ENCODE measurements at places on chromosomes 3 and 15. TPM values are rescaled to one million over a fixed set of nuclear protein-coding genes. Genes with fewer than 3 reads are reported as not detected.
A peak's percentile ranks its signal among the peaks of the same experiment; 100 is the strongest.

LRRN1 gene
- total RNA-seq, result 11.0 TPM

DNA sequence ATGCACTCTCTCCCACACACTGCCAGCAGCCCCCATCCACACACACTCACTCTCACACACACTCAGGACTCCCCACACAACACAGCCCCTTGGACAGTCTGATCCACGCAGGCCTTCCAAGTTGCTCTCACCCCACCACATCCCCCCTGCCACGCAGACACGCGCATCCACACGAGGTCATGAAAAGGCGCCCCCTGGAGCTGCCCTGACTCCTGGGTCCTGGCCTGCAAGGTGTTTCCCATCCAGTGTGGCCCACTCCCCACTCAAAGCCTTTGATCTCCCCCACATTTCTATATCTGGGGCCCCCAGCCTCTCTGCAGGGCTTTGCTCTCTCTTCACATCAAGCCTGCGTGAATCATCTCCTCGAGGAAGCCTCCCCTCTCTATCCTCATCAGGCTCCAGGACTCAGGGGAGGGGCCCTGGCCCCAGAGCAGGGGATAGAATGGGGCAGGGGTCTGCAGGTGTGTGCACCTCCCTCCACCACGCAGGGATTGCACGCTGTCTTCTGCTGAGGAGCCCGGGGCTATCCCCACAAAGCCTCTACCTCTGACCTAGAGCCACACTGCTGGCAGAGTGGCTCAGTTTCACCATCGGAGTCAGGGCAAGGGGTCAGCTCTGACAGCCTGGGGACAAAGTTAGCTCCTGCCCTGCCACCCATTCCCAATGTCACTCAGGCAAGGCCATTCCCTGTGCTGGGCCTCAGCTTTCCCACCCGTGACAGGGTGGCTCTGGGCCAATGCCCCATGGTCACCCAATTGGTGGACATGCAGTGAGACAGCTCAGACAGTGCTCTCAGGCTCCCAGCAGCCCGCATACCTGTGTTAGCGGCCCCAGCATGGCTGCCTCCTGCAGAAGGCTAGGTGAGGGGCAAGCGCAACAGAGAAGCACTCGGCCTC, 6.4 kb downstream of the MYL3 start:
- DNase-seq, result no peak

DNA sequence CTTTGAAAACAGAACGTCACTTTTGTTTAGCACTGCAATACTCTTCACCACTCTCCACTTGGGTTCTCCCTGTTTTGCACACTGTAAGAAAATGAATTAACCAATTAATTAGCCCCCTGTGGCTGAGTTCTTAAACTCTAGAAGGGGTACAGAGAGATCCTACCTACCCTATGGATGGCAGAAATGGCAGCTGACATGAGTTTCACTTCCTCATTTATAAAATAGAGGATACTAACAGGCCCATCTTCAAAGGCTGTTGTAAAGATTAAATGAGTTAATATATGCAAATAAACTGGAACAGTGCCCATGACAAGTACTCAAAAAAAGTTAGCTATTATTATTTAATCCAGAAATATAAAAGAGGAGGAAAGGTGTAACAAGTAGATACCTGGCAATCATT, 36.9 kb downstream of the SUCLG2 start:
- no peak for DNase-seq

- peak; percentile 74 for DNase-seq
These were observed 73.1 kb downstream of the SATB1 start for GRCh38 chr3:18351823-18352744.

- no peak for DNase-seq
These were observed 4.1 kb downstream of the UBE2E1 start for GRCh38 chr3:23809840-23810342.

DNA sequence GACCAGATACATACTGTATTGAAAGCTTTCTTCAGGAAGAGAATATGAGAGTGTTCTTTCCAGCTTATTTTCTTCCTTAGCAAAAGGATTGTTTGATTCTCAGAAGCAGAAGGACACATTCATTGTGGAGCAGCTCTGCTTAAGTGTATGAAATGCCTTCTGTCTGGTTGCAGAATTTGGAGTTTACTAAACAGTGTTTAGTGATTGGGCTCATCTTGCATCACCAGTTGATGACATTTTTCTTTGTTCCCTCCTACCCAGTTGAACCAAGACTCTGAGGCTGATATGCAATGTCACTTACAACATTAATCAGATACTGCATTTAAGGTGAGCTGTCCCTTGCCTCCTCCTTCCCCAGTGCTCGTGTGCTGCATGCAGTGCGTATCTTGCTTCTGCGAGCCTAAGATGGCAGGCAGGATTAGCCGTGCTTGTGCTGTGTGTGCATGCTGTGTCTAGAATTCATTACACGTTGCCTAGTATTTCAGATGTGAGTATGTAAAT, 18.4 kb downstream of the ZBTB38 start:
- DNase-seq, result no peak

GRCh38 chr3:12875857-12876836, 34.8 kb upstream of the RPL32 start:
- no peak for DNase-seq

DNA sequence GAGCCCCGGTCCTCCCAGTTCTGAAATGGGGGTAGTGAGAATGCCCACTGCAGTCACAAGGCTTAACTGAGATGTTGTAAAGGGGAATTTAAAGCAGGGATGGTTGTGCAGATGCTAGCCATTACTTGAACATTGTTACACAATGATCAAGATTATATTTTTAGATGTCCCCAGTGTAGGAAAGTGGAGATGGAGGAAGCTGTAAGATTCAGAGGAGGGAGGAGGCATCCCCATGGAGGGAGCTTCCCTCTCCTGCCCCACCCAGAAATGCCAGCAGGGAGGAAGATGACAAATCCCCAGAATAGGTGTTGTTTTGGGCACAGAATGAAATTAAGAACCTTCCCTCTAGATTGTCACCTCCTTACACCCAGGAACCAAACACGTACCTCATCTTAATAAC, 46.1 kb downstream of the EFCAB12 start:
- no peak for DNase-seq

GRCh38 chr15:90101130-90101968, 919 bp downstream of the IDH2 start:
- peak; percentile 76 for DNase-seq

PP2D1 gene
- total RNA-seq, result not detected

DNA sequence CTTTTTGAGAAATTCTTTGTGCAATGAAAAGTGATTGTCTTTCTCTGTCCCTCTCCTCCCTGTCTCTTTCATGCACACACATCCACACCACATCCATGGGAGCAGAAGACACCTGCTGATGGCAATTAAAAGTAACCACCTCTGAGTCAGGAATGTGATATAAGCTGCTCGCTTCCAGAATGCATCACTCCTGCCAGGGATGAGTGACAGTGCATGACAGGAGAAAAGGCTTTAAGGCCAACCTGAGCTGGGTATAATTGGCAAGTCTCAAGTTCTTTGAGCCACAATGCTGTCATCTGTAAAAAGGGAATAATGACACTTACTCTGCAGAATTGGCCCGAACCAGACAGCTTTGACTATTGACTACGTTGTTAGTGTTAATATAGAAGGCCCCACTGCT, 59.6 kb downstream of the UBP1 start:
- no peak for DNase-seq

- no peak for DNase-seq
These were observed 173.3 kb upstream of the NAALADL2 start for GRCh38 chr3:174685796-174686195.

DNA sequence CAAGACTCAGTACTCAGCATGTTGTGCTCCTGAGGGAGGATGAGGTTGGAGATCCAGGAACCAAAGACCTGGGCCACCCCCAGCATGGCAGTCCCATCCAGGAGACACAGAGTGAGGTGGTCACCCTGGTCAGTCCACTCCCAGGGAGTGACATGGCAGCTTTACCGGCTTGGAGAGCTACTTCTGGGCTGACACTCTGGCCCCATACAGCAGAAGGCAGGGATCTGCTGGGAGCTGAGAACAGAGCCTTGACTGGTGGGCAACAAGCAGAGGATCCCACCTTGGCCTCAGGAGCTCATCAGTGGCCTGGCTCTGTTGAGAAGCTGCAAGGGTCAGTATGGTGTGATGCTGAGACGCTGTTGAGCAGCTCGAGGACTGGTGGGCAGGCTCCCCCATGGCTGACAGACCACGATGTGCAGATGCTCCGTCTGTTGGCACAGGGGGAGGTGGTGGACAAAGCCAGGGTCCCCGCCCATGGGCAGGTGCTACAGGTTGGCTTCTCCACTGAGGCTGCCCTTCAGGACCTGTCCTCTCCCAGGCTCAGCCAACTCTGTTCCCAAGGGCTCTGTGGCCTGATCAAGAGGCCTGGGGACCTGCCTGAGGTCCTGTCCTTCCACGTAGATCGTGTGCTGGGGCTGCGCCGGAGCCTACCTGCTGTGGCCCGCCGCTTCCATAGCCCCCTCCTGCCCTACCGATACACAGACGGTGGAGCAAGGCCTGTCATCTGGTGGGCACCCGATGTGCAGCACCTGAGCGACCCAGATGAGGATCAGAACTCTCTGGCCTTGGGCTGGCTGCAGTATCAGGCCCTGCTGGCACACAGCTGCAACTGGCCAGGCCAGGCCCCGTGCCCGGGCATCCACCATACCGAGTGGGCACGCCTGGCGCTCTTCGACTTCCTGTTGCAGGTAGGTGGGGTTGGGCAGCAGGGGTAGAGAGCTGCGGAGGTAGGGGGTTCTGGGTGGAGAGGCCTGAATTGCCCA, 53.8 kb downstream of the GASK1A start:
- DNase-seq, result no peak

DNA sequence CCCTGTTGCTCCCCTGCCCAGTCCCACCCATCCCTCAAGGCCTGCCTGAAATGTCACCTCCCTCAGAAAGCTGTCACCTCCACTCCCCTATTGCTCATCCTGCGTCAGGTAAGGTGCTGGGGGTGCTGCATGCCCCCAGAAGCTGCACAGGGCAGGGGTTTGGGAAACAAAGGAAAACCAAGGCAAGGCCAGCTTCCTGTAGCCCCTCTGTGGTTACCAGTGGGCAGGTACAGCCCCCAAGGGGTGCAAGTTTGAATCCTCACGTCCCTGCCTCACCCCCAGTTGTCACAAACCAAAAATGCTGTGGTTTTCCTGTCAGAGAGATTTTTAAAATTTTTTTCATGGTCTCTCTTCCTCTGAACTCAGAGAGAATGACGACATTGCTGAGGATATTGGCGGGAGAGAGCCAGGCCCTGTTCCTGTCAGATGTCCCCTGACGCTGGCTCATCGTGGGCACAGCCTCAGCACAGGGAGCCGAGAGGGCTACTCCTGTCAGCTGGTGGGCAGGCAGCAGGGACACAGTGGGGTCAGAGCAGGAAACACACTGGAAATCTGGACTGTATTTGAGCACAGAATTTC, 27.0 kb downstream of the PSTPIP1 start:
- DNase-seq, result peak; percentile 29

GRCh38 chr15:87732976-87733375, 523.6 kb downstream of the NTRK3 start:
- DNase-seq, result no peak

GRCh38 chr15:94610069-94610468, 378.7 kb downstream of the MCTP2 start:
- DNase-seq, result no peak

CCDC33 gene
- total RNA-seq, result not detected

ITPKA gene
- 2.8 TPM for total RNA-seq

DNA sequence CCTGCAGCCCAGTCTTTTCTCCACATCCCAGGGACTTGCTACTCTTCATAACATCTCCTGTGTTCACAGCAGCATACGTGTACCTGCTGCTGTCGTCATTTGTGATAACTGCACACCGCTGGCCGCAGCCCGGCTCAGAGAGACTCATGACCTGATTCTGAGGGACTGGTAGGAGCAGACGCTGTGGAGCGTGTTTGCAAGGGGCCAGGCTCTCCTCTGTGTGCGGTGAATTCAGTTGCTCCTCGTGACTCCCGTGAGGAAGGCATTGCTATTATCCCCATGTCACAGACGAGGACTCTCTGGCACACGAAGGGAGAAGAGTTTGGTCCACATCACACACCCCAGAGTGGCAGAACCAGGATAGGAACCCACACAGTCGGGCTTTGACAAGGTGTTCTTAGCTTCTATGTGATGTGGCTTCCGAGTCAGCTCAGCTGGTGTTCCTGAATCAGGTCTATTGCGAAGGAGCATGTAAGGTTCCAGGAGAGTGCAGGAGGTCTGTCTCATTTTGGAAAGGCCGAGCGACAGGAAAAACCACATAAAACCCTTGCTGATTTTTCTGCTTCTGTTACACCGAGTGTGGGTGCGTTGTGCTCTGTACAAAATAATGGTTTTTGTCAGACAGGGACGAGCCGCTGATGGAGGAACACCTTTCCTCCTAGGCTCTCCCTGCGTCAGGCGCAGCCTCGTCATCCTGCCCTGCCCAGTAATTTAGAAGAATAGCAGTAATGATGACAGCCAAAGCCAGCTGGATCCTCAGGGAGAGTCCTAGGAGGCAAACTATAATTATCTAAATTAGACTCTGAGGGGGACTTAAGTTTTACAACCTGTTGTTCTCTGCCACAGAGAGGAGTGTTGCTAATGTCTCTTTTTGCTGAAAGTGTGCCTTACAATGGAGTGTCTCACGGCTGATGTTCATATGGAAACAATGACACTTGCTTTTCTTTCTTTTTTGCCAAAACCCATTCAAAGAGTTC, 157.5 kb upstream of the RGMA start:
- DNase-seq, result no peak

- DNase-seq, result no peak
These were observed 78.0 kb downstream of the FSIP1 start for GRCh38 chr15:39704689-39705088.

- no peak for DNase-seq
These were observed 117.0 kb downstream of the MBNL1 start for GRCh38 chr3:152385761-152386160.

DNA sequence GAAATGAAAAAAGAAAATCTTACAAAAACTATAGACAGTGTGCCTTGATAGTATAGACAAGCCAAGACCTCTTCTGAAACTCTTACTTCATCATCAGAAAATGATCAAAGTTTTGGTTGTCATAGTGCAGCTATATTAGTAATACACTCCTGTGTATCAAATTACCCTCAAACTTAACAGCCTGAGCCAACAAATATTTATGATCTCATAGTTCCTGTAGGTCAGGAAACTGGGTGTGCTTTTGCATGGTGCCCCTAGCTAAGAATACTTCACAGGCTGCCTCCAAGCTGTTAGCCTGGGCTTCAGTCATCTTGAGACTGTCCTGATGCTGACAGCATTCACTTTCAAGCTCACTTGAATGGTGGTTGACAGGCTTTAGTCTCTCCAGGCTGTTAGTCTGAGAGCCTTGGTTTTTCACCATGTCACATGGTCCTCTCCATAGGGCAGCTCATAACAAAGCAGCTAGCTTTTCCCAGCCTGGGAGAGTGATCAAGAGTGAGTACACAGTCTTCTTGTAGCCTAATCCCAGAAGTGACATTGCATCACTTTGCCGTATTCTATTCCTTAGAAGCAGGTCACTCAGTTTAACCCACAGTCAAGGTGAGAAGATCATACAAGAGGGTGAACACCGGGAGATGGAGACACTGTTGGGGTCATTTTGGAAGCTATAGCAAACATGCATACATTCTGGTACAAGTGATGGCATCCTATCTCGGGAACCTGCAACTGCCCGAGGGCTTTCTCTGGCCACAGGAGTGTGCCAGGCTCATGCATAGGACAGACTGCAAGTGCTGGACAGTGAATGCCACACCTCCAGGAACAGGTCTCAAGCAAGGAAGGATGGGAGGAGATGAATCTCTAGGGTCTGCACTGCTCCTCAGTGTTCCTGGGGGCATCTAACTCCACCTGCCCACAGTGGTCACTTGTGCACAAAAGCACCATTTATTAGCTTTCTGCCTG, 173.4 kb upstream of the CADPS start:
- DNase-seq, result no peak
